ENCODE measurements at places on chromosomes 2 and 18. TPM values are rescaled to one million over a fixed set of nuclear protein-coding genes. Genes with fewer than 3 reads are reported as not detected.

Gene SGPP2
- 45.8 TPM for total RNA-seq

Gene SERPINB11
- not detected for total RNA-seq

Gene ALK
- total RNA-seq: 0.36 TPM

Gene BMP10
- not detected for total RNA-seq

Gene DPP10
- total RNA-seq: 1.0 TPM

Gene C2orf81
- 5.5 TPM for total RNA-seq

Gene IL36G
- not detected for total RNA-seq

Gene ATP6V1B1
- total RNA-seq: 2.4 TPM

Gene MARS2
- 10.5 TPM for total RNA-seq
